ENCODE measurements at places on chromosomes 4 and X. TPM values are rescaled to one million over a fixed set of nuclear protein-coding genes. Genes with fewer than 3 reads are reported as not detected.

TEX11 gene
- total RNA-seq = not detected

APELA gene
- not detected for total RNA-seq

NLGN4X gene
- total RNA-seq = not detected

ARX gene
- not detected for total RNA-seq

SLITRK2 gene
- not detected for total RNA-seq

PUDP gene
- total RNA-seq = 14.1 TPM

RHOH gene
- total RNA-seq = 82.9 TPM

SRPK3 gene
- total RNA-seq = not detected

GUCY1B1 gene
- 0.27 TPM for total RNA-seq

MAB21L2 gene
- not detected for total RNA-seq

COQ2 gene
- 17.8 TPM for total RNA-seq

CSAG2 gene
- total RNA-seq = not detected

MAPK10 gene
- not detected for total RNA-seq

UXT gene
- 162 TPM for total RNA-seq

PASD1 gene
- total RNA-seq = not detected

HGFAC gene
- total RNA-seq = not detected

SASH3 gene
- 82.7 TPM for total RNA-seq

FGF13 gene
- not detected for total RNA-seq

SSX2 gene
- not detected for total RNA-seq

XPNPEP2 gene
- total RNA-seq = 0.21 TPM

CCDC160 gene
- not detected for total RNA-seq

STATH gene
- not detected for total RNA-seq

ARHGAP4 gene
- total RNA-seq = 90.0 TPM

SGCB gene
- total RNA-seq = 10.5 TPM

CDX4 gene
- total RNA-seq = not detected

SORBS2 gene
- total RNA-seq = not detected

AWAT2 gene
- 0.30 TPM for total RNA-seq

NAAA gene
- total RNA-seq = 17.4 TPM
